Mesenteric fat pad (tissue), 1 donor: ENCODE measurements at places on chromosomes 1 and 21.

DNA sequence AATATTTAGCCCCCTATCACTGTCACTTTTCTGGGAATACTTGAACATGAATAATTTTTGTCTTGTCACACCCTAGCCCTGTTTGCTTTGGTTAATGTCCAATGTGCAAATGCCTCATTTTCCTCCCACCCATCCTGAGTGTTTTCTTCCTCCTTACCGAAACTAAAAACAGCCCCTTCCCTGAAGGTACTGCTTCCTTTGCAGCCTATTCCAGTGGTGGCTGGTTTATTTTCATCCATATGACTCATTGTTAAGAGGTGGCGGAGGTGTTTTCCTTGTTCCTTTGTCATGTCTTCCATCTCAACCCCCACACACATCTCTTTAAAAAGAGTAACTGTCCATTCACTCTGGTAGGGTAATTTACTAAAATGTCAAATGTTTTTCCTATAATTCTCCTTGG is 40.4 kb downstream of the CD55 start:
- DNase-seq = no peak

DNA sequence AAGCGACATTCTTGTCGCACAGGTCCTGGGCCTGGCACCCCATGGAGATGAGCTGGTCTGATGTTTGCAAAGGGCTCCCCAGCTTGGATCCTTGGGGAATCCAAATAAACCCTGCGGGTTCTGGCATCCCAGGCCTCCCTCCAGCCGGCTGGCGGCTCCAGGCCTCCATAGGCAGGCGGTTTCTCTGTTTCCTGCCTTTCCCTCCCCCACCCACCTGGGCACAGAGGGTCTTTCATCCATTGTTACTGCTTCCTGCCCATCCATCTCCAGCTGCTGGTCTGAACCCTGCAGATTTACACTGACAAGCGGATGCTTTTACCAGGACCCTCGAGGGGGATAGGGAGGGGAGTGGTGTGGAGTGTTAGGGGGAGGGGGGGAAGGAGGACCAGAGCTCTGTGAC is 39.1 kb upstream of the ID3 start:
- no peak for DNase-seq

- no peak for DNase-seq
These were observed 13.0 kb downstream of the CAMSAP2 start for GRCh38 chr1:200751717-200752116.

GRCh38 chr1:228416217-228416933 is at the start of gene TRIM17:
TRIM17 (minus strand) TSS chr1:228416861; CDS start chr1:228415072, 1,789 bp downstream.
- DNase-seq = no peak

DNA sequence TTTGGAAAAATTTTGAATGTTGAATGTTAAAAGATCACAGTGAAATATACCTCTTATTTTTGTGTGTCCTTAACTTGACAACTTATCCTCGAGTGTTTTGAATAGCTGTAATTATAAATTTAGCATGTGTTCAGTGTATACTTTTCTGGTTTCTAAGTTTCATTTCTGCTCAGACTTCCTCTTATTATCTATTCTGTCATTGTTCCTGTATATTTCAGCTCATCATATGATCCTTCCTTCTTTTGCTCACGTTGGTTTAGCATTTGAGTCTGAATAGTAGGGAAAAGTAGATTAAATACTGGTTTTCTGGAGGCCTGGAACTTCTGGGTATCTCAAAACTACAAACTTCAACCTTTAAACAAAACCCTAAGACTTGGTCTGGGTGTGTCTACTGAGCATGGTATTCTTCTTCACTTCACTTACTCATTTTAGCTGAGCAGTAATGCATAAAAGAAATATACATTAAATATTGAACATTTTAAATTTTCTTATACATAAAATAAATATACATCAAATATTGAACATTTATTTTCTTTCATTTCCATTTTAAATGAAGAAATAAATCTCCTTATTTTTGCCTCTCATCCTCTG is 3.3 kb upstream of the ATP6V1G3 start:
- no peak for DNase-seq

- no peak for DNase-seq
These were observed 1.2 kb downstream of the PPT1 start for GRCh38 chr1:40095806-40096205.

GRCh38 chr1:177984136-177984525 is 14.3 kb upstream of the SEC16B start:
- DNase-seq = no peak

GRCh38 chr1:224081604-224082003 is 32.3 kb upstream of the FBXO28 start:
- no peak for DNase-seq

GRCh38 chr1:7221826-7222694 is 436.8 kb downstream of the CAMTA1 start:
- no peak for DNase-seq

DNA sequence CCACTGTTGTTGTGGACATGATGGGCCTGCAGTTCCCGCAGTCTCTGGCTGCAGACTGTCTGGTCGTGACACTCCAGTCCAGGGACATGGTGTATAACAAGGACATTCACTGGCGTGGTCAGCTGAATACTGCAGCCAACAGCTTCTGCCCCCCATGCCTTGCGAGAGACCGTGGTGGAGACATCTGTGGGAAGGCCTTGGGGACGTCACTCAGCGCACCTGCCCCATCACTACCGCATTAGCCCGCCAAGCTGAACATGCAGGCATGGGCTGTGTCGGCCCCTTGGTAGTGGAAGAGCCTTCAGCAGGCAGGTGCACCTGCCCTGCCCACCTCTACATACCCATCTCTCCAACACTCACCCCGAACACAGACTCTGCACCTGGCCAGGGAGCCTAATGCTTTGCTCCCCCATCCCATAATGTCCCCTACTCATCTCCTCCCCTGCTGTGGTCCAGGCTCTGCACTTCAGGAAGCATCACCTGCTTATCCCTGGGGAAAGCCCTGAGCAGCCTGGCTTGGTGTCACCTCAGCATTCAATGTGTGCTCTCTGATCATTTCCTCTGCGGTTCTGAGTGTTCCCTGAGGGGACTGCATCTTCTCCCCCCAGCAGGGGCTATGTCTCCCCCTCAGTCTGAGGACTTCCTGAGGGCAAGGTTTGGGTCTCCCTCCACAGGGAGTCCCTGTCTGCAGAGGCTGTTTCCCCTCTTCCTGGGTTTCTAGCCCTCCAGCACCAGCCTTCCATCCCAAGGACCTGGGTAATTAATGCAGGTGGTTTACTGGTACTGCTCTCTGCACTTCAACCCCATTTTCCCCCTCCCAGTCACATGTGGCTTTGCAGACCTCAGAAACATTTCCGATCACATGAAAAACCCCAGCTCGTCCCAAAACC is 3.2 kb downstream of the PGLYRP4 start:
- no peak for DNase-seq

- DNase-seq = no peak
These were observed 1.2 kb downstream of the NIPAL3 start for GRCh38 chr1:24416666-24417391.

DNA sequence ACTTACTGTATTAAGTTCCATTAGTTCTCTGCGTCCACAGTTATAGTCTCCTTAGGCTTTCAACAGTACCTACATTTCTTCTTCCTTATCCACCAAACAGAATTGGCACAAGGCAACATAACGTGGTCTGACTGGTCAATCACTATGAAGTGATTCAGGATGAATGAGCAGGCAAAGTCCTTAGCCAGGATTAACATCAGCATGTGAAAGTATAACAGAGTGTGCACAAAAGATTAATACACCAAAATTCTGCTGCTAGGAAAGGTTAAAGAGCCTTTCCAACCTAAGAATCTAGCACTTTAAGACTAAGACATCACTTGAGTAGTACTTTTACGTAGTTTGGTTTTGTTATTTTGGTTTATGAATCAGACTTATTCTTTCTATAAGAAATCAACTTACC is 15.8 kb downstream of the DEPDC1 start:
- no peak for DNase-seq

GRCh38 chr1:109981004-109981335 is 3.6 kb upstream of the AHCYL1 start:
- DNase-seq = no peak

DNA sequence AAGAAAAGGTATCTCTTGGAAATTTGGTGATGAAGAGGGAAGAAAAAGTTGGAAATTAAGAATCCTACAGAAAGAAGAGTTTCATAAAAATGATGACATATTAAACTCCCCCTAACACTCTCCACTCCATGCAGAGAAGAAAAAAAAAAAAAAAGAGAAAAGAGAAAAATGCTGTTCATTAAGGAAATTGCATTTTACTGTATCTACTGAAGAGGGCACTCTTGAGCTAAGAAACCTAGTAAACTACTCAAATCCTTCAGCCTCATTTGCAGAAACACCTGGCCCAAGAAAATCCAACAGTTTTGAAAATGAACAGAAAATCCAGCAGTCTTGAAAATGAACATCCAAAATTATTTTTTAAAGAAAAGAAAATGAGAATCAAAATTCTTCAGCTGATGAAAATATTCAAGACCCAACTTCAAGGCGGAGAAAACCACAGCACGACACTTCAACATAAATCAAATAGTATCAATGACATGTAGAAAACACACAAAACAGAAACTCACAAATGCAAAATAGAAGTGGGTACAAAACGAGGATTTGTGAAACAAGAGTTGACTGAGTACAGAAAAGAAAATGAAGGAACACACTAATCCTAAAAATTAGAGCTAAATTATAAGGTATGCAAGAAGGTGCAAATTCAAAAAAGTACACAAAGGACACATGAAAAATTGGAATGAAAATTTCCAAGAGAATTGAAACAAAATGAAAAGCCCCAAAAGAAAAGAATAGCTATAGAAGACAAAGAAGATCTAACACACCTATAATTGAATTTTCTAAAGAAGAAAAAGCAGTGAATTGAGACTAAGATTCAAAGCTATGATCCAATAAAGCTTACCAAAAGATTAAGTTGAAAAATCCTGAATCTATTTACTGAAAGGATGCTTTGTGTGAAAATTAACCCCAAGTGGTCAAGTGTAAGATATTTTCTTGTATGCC is 73.2 kb upstream of the DNAJC6 start:
- no peak for DNase-seq

- no peak for DNase-seq
These were observed 16.6 kb upstream of the LGALS8 start for GRCh38 chr1:236507022-236507700.

DNA sequence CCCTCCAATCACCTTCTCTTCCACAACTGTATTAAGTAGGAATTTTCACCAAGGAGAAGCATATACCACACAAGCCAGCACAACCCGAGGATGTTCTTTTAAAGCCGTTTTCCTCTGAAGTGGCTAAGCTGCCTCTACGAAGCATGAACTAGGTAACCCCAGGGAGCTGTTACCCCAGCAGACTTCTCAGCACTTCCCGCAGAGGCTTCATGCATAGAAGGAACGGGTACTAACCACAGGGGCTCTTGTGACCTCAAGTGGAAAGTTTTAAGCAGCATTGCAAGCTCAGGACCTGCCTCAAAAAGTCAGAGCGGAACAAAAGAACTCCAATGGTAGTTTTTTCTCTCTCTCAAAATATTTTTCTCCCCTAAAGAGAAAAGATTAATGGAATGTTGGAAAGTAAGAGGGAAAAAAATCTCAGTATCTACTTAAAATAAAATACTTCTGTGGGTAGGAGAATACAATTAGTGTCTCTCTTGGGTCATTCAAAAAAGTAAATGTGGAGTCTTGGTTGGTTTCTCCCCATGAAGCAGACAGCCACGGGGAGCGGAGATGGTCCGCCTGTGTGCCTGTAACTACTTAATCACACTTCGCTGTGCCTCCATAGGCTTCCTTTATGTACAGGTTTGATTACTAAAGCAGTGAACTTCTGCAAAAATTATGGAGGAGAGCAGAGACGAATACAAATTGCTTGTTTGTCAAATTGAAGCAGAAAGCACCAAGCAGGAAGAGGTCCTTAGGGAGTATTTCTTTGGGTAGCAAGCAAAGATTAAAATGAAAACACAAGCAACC is 40.9 kb downstream of the STX6 start:
- no peak for DNase-seq

- DNase-seq = peak; percentile 75
These were observed 201.9 kb downstream of the TOMM20 start for GRCh38 chr1:234926559-234927311.
